ENCODE measurements at places on chromosomes 1 and 21.

DNA sequence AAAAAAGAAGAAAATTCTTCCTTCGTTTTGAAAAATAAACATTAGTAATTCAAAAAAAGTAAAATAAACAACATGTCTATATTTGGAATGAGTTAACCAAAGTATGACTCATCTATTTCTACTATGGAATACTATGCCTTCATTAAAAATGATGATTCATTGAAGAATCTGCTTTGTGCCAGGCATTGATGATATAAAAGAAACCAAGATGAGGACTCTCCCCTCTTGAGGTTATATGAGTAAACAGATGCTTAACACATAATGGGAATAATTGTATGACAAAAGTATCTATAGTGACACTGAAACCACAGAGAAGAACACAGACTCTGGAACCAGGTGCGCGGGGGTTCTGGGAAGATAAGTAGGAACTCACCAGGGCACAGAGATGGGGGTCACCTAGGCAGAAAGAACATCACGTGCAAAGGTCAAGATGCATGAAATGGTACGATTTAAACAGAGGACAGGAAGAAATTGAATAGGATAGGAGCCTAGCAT lies 18.8 kb downstream of the ELF3 start:
- no peak for DNase-seq

- DNase-seq: no peak
These were observed 64.9 kb upstream of the GNG12 start for GRCh38 chr1:67898033-67898726.

DNA sequence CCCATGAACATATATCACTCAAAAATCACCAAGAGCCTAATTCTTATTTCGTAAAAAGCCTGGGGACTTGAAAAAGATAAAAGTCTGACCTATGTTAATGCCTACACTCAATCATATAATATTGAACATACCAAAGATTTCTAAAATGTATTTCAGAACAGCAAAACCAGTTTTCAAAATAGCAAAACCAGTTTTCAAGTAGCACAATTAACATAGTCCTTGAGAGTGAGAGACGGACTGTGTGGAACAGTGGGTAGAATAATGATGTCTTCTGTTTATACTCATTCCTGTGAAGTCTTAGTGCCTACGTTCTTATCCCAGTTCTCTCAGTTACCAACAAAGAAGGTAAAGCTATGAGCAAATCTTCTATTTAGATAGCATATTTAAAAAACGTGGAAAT lies 22.3 kb upstream of the RGS2 start:
- DNase-seq: no peak

DNA sequence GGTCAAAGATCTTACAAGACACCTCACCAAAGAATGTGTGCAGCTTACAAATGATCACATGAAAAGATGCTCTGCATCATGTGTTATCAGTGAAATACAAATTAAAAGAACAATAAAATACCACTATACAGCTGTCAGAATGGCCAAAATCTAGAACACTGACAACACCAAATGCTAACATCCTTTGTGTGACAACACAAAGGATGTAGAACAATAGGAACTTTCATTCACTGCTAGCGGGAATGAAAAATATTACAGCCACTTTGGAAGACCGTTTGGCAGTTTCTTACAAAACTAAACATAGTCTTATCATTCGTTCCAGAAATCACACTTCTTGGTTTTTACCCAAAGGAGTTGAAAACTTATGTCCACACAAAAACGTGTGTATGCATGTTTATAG lies 20.6 kb upstream of the SELP start:
- DNase-seq: no peak

GRCh38 chr1:42177541-42177981 lies 13.0 kb upstream of the GUCA2A start:
- DNase-seq: no peak

DNA sequence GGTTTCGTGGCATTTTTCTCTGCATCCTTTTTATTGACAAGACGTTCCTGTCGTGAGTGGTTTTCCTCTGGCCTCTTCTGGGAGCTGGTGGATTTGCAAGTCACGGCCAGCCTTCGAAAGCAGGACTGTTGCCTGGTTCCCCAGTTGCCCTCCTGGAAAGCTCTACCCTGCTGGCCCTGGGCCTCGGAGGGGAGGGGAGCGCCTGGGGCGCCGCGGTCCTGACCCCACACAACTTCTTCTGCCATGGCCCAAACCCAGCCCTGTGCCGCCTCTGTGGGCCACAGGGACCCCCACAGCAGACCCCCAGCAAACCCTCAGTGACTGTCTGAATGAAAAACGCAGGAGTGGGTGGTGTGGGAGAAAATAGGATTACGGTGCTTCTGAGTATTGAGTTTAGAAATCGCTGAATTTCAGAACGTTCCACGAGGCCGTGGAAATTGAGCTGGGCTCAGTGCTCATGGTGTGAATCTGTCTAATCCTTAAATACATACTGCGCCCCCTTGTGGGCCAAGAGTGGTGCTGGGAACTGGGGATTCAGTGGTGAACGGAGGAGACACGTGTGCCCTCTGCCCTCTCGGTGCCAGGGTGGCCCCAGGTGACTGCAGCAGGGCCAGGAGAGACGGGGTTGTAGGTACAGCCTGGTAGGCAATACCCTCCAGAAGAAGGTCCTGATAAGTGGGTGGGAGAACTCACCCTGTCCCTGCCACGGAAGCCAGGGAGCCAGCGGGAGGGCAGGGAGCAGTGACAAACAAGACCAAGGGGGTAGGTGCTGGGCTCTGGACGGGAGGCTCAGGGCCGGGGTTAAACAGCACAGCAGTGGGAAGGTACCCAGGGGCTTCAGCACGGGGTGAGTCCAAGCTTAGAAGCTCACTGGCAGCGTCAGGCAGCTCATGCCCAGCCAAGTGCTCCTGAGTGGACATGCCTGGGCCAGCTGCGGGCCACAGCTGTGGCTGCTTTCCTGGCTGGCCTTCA lies 101.2 kb upstream of the COL6A1 start:
- DNase-seq: peak; percentile 69

DNA sequence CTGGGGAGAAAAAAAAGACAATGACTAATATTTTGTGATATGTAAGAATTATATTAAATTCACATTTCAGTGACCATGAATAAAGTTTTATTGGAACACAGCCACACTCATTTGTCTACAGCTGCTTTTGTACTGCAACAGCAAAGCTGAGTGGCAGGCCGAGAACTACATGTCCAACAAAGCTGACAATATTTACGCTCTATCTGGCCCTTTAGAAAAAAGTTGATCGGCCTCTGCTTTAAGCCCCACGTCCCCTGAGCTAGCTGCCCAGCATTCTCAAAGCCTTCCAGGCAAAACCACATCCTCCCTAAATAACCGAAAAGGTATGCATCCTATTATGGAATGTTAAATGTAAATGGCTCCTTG lies 8.6 kb downstream of the SLC2A1 start:
- no peak for DNase-seq

DNA sequence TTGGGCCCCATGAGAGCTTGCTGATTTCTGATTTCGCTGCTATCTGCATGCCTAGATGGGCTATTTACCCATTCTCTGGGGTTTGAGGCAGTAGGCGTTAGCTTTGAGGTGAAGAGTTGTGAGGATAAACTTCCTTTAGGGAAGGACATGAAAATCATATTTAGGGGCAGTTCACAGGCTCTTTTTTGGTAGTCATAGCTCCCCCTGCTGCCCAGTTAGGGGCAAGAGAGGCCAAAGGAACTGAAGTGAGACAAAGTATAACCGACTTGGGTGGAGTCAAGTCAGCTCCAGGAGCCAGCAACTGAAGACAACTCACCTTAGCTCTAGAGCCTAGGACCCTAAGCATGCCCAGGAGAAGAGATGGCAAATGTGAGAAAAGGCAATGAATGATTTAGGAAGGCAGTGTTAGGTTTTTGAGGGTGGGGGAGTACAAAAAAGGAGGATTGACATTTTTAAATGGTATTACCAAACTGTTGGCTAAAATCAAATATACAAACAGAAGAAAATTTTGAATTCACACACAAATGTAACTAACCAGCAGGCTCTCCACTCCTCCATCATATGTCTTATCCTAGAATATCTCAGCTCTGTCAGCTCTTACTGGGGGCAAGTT lies 625.2 kb downstream of the LMO4 start:
- DNase-seq: peak; percentile 89

DNA sequence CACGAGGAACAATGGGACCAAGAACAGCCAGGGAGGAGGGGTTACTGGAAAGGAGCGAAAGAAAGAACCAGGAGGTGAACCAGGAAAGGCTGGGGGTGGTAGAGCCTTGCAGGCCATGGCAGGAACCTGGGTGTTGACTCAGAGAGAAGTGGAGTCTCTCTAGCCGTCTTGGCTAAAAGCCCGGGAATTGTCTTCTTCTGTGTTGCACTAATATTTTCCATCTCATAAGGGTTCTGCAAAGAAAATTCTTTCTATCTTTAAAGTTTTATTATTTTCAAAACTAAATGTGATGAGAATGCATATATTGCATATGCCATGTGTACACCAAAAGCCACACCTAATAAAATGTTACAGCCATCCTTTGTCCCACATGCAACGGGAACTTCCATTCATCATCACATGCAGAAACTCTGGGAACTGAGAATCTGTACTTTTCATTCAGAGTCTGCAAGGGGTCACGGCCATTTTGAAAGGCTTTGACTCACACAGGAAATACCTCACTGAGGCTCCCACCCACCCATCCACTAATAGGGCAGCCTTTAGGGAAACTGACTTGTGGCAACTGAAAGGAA lies 38.0 kb downstream of the ERG start:
- no peak for DNase-seq

GRCh38 chr1:184860985-184861754 lies 106.5 kb upstream of the EDEM3 start:
- no peak for DNase-seq

- peak; percentile 80 for DNase-seq
These were observed 23.2 kb downstream of the KANK4 start for GRCh38 chr1:62295921-62296491.

- DNase-seq: no peak
These were observed 33.8 kb downstream of the KANK4 start for GRCh38 chr1:62285440-62285839.

GRCh38 chr1:30864681-30865080 lies 43.9 kb downstream of the SDC3 start:
- DNase-seq: no peak

DNA sequence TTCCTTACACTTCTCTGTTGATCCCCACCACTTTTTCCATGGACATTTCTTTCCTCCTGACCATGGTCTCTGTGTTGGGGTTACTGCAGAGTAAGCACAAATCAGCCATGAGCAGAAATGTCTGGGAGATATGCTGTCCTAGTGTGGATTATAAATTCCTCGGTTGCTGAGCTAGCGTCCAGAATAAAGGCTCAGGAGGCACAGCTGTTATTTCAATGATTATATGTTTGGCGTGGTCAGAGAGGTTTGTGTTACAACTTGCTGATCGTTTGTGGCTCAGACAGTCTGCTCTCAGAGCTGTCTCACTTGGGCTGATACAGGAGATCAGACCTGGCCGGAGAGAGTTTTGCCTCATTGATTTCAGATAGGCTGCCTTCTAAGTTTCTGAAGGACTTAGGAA lies 37.5 kb upstream of the LAMC2 start:
- DNase-seq: no peak
